ENCODE measurements at places on chromosomes 7 and 10. TPM values are rescaled to one million over a fixed set of nuclear protein-coding genes. Genes with fewer than 3 reads are reported as not detected.

ARF5 gene
- 161 TPM for total RNA-seq

GNB2 gene
- 168 TPM for total RNA-seq

SKIDA1 gene
- total RNA-seq = 1.5 TPM

OPN4 gene
- not detected for total RNA-seq

Measured in A549 treated with CORT108297 at 1 μM for 4 hours (cell line).